Activated naive CD4-positive, alpha-beta T cell treated with anti-CD3 and anti-CD28 coated beads, Interleukin-2, amount 50 U/mL, for 72 hours (primary cell): ENCODE measurements at places on chromosomes 1 and 21.

DNA sequence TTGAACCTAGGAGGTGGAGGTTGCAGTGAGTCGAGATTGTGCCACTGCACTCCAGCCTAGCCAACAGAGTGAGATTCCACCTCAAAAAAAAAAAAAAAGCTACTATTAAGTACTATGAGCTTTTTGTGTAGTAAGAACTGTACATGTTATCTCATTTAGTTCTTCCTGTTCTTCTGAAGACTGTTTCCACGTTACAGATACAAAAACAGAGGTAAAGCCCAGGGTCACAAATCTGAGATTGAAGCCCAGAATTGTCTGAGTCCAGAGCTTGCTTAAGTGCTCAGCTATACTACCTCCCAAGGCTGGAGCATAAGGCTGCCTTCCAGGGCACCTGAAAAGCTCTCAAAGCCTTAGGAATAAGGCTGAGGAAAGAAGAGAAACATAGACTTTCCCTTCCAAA lies 2.9 kb downstream of the FABP3 start:
- no peak for DNase-seq

- DNase-seq, result no peak
These were observed 511.0 kb downstream of the OMA1 start for GRCh38 chr1:58035523-58035922.

DNA sequence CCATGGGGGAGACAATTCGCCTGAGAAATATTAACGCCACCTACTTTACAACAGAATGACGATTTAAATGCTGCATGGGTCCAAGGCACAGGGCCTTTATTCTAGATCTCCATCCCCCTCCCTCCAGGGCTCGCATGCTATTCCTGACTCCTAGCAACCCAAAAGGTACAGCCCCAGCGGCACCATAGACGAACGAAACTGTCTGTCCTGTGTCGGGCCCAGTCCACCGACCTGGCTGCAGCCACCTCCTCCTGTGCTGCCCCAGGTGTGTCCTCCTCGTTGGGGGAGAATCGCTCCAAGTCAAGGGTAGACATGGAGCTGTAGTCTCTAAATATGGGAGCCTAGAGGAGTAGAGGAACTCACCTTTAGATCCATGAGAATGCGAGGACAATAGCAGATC lies 196.5 kb downstream of the TOMM20 start:
- DNase-seq, result no peak

- DNase-seq, result no peak
These were observed 95.7 kb upstream of the SIM2 start for GRCh38 chr21:36603221-36603620.

DNA sequence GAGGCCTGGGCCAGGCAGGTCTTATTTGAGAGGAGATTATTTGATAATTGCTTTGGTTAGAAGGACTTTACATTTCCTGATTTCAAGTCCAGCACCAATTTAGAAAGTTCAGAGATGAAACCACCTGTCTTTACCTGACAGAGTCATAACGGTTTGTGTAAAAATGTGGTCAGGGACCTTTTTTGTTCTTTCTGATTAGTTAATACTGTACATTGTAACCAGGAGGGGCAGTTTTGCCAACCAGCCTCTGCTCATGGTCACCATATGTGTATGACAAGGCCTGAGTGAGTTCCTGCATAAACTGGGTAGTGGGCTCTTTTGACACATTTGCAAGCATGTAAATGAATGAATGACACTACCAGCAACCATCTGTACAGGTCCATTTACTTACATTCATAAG lies 55.8 kb downstream of the VANGL1 start:
- no peak for DNase-seq

DNA sequence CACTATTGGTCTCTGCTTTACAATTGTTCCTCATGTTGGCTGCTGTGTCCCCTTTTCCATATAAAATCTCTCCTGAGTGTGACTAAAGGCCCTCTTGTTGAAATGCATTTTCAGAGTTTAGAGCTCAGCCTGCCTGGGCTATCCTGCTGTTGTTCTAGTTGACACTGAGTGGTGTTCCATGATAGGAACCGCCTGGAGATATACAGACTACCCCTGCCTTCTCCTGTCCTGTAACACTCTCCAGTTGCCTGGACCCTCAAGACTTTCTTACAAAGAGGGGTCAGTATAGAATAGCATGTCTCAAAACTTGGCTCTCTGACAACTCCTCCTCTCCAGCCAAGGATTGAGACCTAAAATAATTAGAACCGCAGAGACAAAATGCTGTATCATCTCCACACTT lies 152.0 kb upstream of the POU3F1 start:
- no peak for DNase-seq

GRCh38 chr1:15410884-15411245 lies 1.2 kb downstream of the EFHD2 start:
- no peak for DNase-seq

GRCh38 chr1:231049121-231049979 lies 9.3 kb upstream of the FAM89A start:
- DNase-seq, result no peak

GRCh38 chr1:7469255-7469938 lies 301.7 kb upstream of the VAMP3 start:
- DNase-seq, result no peak

DNA sequence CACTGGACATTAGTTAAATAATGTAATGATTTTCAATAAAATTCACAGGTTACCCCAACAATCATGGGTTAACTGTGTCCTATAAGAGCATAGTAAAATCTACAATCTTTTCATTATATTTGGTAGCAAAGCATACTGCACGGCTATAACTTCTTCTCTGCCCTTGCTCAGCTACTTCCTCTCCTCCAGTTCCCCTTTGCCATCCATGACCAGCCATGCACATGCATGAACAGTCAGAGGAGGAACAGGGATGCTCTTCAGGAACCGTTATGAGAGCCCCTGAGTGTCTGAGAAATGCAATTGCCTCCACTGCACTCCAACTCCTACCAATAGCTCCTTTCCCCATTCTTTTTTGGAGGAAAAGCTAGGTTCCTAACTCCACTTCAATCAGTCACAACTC lies 646.7 kb downstream of the LTN1 start:
- DNase-seq, result no peak

GRCh38 chr1:23525558-23526250 lies 5.3 kb downstream of the E2F2 start:
- no peak for DNase-seq

DNA sequence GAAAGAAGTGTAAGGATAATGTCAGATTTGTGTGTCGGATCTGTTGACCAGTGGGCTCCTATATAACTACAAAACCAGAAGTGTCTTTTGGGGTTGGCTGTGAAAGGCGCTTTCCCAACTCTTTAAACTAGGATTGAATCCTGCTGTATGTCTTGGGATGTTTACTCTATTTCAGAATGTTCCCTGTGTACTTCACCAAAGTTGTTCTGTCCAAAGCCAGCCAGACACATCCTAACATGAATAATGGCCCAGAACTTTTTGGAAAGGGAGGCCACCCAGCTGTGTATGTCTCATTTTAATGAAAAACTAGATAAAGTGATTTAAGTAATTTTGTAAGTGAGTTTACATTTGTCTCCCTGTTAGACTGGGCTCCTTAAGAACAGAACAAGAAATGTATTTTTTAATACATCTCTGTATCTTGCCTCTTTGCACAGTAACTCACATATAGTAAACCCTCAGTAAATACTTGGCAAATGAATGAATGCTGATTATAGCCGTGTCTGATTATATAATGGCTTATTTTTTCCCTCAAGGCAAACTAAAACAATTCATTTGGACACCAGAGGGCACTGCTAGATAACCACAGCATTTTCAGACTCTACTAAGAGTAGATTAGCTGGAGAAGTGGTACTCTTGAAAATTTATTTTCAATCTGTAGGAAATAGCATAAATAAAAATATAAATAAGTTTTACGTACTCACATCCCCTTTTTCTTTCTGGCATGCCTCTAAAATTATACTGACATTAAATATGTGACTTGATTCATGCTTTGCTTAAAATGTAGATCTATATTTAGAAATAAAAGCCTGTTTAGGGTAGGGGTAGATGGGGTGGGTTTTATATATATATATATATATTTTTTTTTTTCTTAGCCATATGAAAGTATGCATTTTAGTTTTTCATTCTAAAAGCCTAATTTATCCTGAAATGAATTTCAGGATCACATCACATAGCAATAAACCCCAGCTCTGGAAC lies 23.8 kb downstream of the TSEN15 start:
- DNase-seq, result no peak

DNA sequence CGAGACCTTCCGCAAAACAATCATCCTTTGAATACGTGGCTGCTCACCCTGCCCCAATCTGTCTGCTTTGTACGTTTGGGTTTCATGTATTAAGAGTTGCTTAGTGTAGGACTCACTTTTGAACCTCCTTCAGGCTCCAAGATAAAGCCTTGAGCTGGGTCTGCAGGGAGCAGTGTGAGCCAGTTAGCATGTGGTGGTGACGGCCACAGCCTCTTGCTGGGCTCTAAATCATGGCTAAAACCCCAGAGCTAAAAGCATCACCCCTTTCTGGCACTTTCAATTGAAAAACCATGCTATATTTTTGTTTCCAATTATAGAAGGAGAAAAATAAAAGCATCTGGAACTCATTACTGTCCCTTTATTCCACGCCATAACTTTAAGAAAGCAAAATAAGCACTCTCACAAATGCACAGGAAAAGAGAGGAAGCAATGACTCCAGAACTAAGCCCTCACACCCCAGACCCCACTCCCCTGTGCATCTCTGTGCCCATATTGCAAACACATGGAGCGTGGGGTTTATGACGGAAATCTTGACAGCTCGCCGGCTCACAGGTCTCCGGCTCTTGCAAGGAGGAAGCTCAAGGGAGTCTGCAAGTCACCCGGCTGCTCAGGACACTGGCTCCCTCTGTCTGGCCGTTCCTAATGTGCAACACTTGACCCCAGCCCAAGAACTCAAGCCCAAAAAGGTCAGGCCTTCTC lies 135.5 kb downstream of the MIS18A start:
- DNase-seq, result no peak
